HCEC 1CT (cell line): ENCODE measurements at places on chromosomes 3 and 15.

- peak; percentile 43 for DNase-seq
Observed at GRCh38 chr3:105938101-105938500, 69.3 kb upstream of the CBLB start.

DNA sequence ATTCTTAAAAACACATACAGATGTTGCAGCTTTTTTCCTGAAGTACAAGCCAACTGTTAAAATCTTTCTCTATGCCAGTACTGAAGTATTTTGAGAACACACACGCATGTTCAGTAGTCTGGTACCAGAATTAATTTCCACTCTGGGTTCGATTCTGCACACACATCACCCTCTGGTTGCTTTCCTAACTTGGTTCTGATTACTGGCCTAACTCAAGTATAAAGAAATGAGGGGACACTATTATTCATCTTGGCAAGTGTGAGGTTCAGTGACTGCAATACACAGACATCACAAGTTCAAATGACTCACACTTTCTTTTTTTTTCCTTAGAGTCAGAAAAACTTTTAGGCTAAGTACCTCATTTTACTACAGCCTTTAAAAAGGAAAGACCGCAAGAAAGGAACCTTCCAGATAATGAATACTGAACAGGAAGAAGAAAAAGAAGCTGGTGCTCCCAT is 37.4 kb upstream of the LDHAL6B start:
- peak; percentile 89 for DNase-seq

DNA sequence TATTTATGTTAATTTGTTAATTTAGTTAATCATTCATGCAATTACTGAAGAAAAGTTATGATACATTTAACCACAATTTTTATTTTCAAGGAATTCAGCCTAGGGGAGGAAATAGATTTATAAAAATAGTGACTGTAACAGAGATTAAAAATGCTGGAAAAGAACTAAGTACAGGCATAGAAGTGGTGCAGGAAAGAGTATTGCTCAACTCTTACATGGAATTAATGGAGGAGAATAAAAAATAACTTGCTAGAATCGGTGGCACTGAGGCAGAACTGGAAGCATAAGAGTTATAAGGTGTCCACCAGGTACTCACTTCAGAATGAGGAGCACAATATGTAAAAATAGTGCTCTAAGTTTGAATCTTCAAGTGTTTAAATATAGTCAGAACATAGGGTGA is 13.5 kb upstream of the OR5AC2 start:
- DNase-seq: no peak

- DNase-seq: no peak
Observed at GRCh38 chr15:62488387-62488786, 323.3 kb upstream of the C2CD4B start.

- no peak for DNase-seq
Observed at GRCh38 chr3:38566215-38566528, 70.0 kb downstream of the EXOG start.

DNA sequence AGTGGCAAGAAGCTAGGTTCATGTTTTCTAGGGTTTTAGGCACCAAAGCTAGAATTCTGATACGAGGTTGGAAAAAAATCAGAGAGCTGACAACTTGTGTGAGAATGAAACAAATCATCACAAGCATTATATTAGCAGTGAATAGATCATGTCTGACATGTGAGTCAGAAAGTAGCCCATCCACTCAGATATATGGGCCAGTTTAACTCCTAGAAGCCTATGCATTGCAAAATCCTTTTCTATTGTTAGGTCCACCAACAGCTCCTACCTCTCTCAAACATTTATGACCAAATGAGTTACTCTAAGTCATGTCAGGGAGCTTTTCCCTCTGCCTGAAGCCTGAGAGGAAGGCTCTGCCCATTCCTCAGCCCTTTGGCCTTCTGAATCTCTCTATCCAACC is 44.0 kb downstream of the KBTBD12 start:
- no peak for DNase-seq

DNA sequence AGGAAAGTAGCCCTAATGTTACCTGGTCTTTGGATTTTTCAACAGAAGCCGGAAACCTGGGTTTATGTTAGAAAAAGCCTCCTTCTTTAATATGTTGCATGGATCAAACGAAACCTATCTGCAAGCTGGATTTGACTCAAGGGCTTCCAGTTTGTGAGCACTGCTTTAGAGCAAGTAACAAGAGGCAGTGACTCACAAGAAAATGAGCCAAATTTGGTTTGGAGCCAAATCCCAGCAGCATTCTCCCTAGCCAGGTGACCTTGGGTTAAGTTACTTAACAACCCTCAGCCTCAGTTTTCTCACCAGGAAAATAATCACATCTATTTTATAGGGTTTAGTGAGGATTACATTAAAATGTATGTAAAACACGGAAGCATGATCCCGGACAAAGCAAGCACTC is 215.2 kb upstream of the PRICKLE2 start:
- DNase-seq: peak; percentile 72

DNA sequence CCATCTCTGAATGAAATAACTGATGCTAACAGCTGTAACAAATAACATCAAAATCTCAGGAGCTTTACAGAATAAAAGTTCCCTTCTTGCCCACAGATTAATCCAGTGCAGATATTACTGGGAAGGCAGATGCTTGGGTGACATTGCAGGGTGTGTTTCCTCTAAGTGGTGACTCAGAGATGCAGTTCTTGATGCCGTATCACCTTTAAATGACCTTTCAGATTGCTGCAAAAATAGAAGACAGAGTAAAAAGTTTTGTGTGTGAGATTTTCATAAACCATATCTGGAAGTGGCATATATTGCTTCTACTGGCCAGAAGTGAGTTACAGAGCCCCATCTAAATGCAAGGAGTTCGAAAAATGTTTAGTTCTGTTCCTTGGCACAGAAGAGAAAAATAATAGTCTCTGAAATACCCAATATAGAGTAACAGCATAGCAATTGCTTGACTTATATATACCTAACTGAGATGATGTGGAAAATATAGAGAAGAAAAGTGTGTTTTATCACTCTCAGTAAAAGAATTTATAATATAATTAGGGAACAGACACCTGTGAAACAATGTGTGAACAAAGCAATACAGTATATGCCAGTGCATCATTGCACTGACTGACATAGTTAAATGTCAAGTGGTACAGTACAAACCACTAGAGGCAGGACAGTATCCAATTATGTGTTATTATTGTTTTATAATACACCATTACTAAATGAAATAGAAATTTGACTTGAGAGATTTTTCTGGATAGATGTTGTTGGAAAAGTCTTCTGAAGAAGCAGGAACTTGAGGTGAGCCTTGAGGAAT is 430.7 kb upstream of the CBLB start:
- peak; percentile 36 for DNase-seq

DNA sequence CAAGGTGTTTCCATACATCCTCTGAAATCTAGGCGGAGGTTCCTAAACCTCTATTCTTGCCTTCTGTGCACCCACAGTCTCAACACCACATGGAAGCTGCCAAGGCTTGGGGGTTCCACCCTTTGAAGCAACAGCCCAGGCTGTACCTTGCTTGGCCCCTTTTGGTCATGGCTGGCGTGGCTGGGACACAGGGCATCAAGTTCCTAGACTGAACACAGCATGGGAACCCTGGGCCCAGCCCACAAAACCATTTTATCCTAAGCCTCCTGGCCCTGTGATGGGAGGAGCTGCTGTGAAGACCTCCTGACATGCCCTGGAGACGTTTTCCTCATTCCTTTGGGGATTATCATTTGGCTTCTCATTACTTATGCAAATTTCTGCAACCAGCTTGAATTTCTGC is 739.0 kb upstream of the NECTIN3 start:
- no peak for DNase-seq

DNA sequence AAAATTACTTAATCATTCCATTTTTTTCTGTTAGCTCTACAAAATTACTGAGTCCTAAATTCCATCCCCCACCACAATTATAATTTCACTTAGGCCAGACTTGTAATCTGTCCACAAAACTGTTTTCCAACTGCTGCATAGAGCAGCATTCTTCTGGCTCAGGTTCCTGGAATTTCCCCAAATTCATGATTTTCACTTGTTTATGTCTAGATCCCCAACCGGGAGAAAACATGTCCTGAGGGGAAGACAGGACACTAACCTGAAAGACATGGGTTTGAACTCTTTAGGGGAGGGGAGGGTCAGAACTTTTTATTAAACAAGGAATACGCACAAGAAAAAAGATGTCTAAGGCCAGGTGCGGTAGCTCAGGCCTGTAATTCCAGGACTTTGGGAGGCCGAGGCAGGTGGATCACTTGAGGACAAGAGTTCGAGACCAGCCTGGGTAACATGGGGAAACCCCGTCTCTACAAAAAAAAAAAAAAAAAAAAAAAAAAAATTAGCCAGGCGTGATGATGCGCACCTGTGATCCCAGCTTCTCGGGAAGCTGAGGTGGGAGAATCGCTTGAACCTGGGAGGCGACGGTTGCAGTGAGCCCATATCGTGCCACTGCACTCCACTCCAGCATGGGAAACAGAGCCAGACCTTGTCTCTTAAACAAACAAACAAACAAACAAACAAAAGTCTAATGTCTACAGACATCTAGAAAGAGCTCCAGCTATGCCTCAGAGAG is 1.5 kb downstream of the ETFA start:
- no peak for DNase-seq

GRCh38 chr15:41599061-41599460 is 40.0 kb downstream of the TYRO3 start:
- DNase-seq: no peak

DNA sequence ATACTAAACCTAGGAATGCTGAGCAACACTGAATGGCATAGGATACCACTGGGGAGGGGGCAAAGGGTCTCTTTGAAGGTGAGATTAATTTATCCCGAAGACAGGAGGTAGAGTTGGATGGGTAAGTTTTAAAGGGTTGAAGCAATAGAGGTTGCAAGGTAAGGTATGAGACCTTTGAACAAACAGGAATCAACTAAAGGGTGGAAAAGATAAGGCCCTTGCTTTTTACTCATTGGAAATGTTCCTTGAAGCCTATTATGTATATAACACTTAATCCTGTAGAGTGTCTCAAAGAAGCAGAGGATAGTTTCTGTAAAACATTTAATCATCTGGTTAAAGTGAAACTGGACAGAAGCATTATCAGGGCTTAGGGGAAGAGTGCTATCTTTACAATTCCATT is 5.7 kb downstream of the ABHD5 start:
- no peak for DNase-seq

- DNase-seq: no peak
Observed at GRCh38 chr15:32778391-32779176, 60.8 kb downstream of the GREM1 start.

DNA sequence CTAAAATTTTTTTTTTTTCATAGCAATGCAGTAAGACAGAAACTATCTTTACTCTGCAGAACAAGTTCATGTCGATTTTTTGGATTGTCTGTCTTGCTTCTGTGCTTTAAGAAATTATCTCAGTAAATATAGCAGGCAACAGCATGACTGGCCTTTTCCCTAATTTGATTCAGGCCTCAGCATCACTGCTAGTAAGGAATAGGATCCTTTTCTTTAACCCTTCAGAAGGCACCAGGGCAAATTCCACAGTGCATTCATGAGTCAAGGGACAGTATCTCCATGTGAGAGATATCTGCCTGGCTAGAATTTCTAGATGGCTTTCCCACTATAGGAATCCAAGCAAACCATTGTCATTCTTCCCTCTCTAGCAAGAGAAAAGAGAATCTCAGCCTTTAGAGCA is 71.4 kb downstream of the TIPARP start:
- DNase-seq: no peak

- peak; percentile 30 for DNase-seq
Observed at GRCh38 chr3:149941186-149941585, 29.5 kb downstream of the PFN2 start.

DNA sequence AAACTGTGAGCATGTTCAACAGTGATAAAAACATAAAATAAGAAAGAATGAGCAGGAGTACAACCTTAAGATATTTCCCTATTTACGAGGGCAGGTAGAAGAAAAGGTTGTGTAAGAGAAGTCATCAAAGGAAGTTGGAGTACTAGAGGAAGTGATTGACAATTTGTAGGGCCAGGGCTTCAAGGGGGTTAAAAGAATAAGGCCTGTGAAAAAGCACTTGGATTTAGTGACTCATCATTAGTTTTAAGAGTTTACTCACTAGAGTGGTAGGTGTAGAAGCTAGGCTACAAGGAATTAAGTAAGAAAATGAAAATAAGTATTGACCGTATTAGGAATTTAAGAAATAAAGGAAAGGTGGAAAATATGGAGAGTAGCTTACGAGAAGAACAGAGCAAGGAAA is 23.6 kb downstream of the KCNMB3 start:
- DNase-seq: peak; percentile 49
